CD4-positive, alpha-beta T cell treated with Interleukin-10 for 1 hour (primary cell): ENCODE measurements at places on chromosomes 1 and 21.

DNA sequence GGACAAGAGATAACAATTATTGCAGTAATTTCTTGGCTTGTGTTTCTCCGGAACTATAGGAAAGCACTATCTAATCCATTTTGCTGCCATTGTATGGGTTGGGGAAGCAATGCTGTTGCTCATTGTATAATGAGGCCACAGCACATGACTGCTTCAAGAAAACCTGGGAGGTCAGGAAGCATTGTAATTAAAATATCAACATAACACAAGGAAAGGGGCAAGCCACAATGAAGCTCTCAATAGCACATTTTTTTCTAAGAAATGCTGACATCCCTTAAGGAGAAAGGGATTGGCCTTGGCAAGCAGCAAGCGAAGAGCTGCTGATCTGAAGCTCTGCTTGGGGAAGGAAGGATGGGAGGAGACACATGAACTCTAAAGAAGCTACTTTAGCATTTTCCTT lies 44.0 kb downstream of the PLPP3 start:
- DNase-seq: no peak

DNA sequence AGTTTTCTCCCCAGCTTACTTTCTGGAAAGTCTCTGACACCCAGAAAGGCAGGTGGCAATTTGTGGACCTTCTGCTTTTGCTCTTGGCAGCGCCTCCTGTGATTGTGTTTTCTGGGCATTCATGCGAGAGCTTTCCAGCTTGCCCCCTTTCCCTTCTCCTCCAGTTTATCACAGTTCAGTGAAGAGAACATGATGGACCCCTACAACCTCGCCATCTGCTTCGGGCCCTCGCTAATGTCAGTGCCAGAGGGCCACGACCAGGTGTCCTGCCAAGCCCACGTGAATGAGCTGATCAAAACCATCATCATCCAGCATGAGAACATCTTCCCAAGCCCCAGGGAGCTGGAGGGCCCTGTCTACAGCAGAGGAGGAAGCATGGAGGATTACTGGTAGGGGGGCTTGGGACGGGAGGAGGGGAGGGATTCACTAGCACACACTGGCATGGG lies 24.3 kb upstream of the IKBKE start:
- DNase-seq: no peak

DNA sequence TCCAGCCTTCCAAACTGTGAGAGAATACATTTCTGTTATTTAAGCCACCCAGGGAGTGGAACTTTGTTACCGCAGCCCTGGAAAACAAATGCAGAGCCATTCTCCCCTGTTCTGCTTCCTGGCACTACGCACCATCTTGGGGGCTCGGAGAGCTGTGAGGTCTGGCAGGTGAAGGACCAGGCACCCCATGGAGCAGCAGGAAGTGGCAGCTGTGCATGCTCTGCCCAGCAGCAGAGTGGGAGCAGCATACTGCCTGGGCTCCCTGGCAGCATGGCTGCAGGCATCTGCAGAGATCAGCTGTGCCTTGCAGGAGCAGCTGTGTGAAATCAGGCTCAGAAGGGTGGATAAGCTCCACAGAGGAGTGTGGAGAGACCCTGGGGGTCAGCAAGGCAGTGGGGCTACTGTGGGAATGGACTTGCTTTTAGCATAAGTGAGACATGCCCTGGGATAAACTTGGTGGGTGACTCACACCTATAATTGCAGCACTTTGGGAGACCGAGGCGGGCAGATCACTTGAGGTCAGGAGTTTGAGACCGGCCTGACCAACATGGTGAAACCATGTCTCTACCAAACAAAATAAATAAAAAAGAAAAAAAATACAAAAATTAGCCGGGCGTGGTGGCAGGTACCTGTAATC lies 17.7 kb upstream of the ZSCAN20 start:
- no peak for DNase-seq

GRCh38 chr1:234488054-234489006 lies 9.4 kb upstream of the TARBP1 start:
- DNase-seq: no peak

- no peak for DNase-seq
Measured at GRCh38 chr1:42165511-42166210, 1.1 kb upstream of the GUCA2A start.

DNA sequence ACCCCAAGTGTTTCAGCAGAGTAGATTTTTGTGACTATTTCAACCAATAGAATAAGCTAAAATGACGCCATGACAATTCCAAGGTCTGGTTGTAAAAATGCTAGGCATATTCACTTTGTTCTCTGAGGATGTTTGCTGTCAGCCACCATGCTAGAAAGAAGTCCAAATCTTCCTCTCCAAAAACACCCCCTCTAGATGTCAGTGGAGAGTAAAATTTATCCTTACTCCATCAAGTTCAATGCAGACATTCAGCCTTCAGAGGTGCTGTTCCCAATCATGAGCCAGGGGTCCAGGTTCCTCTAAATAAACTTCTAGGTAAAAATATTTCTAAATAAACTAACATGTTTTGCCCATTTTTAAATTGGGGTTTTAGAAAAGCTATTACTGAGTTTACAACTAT lies 395.4 kb upstream of the ADAMTS5 start:
- DNase-seq: no peak
